Natural killer cell treated with Interleukin-12 subunit alpha and Interleukin-12 subunit beta and Interleukin-15 and Interleukin-18, amount 100 ng/mL, for 72 hours (primary cell): ENCODE measurements at places on chromosomes 4 and X. TPM values are rescaled to one million over a fixed set of nuclear protein-coding genes. Genes with fewer than 3 reads are reported as not detected.

The S100P gene
- 4.5 TPM for total RNA-seq

DNA sequence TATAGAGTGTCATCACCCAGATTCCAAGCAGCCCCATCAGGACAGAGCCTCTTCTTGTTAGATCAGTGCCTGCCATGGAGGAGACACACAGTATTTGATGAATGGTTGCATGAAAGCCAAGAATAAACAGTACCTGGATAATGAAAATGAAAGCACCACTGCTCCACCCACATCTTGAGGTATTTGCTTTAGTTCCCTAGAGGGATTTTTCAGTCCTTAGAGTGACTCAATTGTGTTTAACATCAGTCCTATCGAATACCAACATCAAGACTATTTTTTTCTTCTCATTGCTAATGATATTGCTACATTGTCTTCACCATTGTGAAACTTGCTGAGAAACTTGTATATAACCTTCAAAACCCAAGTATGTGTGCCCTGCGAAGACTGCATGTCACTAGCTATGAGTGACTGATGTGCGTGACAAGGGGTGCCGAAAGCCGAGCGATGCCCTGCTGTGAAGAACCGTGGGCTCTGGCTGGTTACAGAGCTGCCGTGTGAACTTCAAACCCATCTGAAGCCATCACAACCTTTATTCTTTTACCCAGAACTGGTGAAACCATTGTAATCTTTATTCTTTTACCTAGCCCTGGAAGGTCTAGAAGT, 211.3 kb upstream of the FAT1 start:
- DNase-seq = no peak

DNA sequence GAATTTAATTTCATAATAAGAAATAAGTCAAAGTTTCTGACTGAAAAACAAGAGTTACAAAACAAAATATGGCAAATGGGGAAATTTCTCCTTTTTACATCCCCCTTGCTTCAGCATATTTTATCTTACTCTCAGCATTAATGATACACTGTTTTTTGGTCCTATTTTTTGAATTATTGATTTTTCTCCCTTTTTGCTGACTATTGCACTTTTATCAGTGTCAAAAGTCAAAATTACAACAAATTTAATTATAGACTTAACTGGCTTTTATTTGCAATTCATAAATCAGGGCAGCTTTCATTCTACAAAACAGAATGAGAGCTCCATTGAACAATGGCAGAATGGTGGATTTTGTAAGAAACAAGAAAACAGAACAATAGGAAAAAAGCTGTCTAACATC, 901.9 kb downstream of the FAT4 start:
- DNase-seq = no peak

- no peak for DNase-seq
Observed at GRCh38 chr4:184983672-184984356, 34.5 kb upstream of the HELT start.

The DCX gene
- not detected for total RNA-seq

- DNase-seq = no peak
Observed at GRCh38 chr4:73918058-73918457, 48.9 kb downstream of the CXCL1 start.

DNA sequence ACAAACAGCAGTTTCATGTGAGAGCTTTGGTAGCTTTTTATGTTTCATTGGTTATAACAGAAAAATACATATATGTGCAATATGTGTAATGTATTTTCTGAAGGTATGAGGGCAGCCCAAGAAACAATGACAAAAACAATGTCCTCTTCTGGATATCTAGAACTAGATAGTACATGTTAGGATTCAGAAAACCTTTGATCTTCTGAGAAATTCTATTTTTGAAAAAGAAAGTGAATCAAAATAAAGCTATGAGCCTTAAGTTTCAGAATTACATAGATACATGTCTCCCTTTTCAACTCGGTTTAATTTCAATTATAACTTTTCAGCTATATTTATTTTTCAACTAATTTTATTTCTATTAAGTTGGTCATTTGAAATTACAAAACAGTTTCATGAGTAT, 131.9 kb downstream of the REELD1 start:
- no peak for DNase-seq

DNA sequence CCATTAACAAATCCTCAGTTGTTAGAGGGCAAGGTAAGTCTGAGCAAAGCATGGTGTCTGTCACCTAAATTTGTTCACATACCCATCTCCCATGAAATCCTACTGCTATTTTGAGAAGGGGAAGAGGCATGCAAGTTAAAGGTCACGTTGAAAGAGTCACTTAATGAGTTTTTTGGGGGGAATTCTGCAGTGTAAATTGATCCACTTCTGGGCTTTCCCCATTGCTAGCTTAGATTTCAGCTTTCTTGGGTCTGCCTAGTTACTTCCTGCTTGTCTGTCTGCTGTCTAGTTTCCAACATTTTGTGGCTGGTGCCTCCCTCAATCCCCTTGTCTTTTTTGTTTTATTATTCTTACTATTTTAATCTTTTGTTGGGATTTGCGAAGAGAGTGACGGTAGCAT, 32.0 kb downstream of the CEP135 start:
- DNase-seq = no peak

DNA sequence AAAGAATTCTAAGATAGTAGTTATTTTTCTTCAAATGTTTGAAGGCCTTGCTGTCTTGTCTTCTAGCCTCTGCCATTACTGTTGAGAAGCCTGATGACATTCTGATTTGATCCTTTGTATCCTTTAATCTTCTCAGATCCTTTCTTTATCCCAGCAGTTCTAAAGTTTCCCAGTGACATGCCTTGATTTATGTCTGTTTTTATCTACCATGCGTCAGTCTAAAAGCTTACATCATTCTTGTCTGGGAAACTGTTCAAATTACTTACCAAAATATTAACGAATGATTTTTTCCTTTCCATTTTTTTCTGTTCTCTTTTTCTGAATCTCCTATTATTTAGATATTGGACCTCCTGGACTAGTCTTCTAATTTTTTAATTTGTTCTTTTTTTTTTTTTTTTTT, 78.3 kb upstream of the HELT start:
- no peak for DNase-seq

DNA sequence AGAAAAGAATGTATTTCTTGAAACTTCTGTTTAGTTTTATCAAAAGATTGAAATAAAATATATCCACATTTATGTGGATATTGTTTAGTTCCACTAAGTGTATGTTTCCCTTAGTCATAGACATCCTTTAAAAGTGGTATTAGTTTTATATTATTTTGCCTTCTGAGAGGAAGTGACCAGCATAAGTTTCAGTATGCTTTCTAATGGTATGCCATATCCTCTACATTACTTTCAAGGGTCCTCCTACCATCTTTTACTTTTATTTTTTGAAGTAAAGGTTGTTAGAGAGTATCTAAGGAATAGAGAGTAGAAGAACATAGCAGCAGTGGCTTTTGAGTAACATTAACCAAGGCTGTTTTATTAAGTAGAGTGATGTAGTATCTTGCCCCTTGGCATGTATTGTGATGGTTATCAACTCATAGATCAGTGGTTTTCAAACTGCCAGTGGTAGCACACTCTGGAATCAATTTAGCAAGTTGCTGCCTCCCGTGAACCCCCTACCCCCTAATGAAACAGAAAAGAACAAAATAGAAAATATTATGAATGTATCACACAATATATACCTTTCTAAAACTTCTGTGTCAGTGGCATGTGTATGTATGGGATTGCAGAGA, 44.8 kb downstream of the RBPJ start:
- DNase-seq = no peak

The FGFBP2 gene
- 5.1 TPM for total RNA-seq

The PDE5A gene
- not detected for total RNA-seq

- DNase-seq = no peak
Observed at GRCh38 chr4:54095110-54095825, 4.7 kb upstream of the GSX2 start.

GRCh38 chr4:21775703-21776102, 172.9 kb downstream of the KCNIP4 start:
- no peak for DNase-seq

DNA sequence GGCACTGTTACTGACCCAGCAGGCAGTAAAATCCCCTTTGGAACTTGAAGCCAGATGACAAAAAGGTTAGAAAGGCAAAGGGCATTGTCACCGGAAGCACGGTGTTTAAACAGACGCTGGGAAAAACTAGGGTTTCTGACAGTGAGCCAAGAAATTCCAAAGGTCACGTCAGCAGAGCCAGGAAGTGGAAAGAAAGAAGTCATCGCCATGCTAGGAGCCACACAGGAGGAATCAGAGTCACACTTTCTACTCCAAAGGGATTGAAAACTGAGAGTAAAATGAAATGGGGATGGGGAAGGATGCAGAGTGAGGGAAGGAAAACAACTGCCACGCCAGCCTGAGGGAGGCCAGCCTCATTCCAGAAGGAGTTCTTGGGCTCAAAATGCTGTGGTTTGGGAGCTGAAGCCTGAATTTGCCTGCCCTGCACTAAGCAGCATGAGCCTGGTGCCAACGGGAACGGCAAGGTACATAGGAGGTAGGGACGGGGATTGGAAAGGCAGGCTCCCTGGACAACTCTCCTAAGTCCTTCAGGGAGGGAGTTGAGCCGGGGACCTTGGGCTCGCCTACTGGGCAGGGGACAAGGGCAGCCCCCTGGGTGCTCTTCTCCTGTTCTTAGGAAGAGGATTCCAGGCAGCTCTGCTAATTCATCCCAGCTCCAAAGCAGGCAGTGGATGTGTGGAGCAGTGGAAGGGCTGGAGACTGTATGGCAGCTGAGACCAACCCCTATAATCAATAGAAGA, 66.8 kb downstream of the SOWAHB start:
- DNase-seq = no peak

The HPGD gene
- 7.3 TPM for total RNA-seq

GRCh38 chr4:88158489-88159228, at the start of gene ABCG2:
TSS of gene ABCG2 (minus strand) at chr4:88158639. CDS start at chr4:88139995, 18,644 bp downstream.
- DNase-seq = peak; percentile 69
